ENCODE measurements at places on chromosomes 7 and 10.

- DNase-seq, result no peak
These were observed 301.0 kb downstream of the CCDC3 start for GRCh38 chr10:12700557-12700874.

- no peak for DNase-seq
These were observed 842 bp downstream of the SEMA3A start for GRCh38 chr7:84193747-84194146.

- DNase-seq, result no peak
These were observed 159.8 kb downstream of the NRF1 start for GRCh38 chr7:129771201-129771927.

DNA sequence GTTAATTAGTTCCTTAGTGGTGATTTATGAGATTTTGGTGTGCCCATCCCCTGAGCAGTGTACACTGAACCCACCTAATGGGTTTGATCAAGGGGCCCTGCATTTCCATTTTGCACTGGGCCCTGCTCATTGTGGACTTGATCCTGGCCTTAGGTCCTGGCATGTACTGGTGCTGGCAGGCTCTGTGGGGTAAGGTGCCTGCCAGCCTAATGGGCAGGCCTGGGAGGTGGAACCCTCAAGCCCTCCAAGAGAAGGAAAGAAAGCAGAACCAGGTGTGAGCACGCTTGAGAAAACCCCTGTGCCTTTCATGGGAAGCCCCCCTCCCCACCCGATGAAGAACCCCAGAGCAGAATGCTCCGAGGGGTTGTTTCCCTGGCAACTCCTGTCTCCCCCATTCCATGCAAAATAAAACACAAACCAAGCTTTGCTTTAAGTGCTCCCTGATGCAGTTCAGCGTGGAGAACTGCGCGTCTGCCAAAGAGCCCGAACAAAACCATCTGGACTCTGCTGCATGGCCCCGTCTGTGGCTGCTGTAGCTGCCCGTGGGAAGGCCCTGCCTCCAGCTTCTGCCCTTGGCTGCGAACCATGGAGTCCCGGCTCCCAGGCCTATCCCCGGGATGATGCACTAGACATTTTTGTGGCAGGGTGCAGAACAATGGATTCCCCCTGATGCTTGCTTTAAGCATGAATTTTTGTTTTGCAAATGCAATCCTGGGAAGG lies 123.3 kb downstream of the PRPF18 start:
- no peak for DNase-seq

GRCh38 chr7:86991771-86992191 lies 67.7 kb downstream of the ELAPOR2 start:
- DNase-seq, result no peak

DNA sequence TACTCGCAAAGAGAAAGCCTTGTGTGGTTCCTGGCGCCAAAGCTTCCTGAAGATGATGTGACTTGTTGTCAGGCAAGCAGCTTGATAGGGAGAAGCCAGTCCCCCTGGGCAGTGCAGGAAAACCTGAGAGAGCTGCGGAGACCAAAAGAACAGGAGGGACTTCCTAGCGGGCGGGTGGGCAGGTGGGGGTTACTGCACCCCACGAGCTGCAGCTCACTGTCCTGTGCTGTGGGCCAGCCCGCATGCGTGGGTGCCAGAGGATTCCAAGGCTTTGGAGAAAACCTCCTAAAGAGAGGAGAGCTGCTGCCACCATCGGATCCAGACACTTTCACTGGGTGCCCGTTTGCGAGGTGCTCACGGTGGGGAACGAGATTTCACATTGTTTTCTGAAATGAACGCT lies 145.1 kb downstream of the ACTR3B start:
- no peak for DNase-seq

DNA sequence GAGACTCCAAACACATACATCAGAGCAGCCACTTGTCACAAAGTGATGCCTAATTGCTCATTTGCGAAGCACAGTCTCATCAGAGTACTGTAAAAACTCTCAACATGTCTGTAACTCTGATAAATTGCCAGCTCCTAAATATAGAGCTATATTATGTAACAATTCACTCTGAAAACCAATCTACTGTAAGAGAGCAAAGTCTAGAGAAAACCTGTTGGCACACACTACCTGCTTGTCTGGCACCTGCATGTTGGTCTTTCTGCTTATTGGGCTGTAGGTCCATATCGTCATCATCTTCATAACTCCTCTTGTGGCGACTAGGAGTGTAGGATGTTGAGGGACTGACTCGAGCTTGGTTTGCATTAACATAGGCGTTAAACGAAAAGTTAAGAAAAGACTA lies 19.8 kb downstream of the MCMBP start:
- DNase-seq, result no peak

GRCh38 chr7:130008941-130009847 lies 42.0 kb downstream of the ZC3HC1 start:
- no peak for DNase-seq

DNA sequence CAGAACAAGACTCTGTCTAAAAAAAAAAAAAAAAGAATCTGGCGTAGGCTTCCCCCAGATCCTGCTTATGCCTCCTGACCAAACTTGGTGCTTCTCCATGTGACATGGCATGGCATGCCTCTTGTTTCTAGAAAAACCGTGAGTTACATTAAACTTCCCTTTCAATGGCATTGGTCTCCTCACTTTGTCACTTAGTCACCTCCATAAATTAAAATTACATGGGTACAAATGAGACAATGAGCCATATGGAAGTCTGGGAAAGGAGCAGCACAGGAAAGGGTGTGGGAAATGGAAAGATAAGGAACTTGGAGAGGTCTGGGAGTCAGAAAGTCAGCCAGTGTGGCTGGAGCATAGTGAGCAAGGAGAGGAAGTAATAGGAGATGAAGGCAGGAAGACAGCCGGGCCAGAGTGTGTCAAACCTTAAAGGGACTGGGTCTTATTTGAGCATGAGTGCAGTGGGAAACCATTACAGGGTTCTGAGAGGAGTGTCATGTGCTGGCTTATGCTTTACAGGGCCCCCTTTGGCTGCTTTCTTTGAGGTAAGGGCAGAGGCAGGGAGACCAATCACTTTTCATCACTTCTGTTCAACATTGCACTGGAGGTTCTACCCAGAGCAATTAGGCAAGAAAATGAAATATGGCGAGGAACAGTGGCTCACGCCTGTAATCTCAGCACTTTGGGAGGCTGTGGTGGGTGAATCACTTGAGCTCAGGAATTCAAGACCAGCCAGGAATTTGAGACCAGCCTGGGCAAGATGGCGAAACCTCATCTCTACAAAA lies 21.3 kb upstream of the ZMIZ2 start:
- no peak for DNase-seq

DNA sequence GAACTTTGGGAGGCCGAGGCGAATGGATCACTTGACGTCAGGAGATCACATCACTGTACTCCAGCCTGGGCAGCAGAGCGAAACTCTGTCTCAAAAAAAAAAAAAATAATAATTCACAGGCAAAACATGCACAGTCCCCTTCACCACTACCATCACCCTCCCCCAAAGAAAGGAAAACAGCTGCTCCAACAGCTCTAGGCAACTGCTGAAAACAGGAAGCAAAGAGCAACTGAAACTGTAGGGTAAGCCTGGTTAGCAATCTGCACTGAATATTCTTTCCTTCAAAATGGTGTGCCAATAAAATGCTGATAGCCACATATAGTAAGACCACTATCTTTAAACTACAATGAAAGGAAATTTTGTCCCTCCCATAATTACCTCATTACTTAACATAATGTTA lies 11.8 kb downstream of the NT5C2 start:
- no peak for DNase-seq

DNA sequence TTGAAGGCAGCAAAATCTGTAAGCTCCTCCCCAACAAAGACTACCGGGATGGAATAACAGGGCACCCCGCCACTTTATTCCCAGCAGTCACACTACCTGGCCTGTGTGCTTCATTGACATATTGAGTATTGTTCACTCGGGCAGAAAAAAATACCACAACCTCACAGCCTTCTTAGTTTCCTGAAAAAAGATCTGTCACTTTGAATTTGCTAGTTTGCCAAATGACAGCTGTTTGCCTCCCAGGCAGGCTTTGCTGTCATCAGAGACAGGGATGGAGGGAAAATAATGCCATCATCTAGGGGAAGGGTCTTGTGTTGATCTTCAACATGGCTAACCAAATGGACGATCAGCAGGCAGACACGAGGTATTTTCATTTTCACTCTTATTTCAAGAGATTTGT lies 26.9 kb downstream of the BMPER start:
- DNase-seq, result no peak

- DNase-seq, result no peak
These were observed 24.5 kb upstream of the EEPD1 start for GRCh38 chr7:36128448-36129047.

DNA sequence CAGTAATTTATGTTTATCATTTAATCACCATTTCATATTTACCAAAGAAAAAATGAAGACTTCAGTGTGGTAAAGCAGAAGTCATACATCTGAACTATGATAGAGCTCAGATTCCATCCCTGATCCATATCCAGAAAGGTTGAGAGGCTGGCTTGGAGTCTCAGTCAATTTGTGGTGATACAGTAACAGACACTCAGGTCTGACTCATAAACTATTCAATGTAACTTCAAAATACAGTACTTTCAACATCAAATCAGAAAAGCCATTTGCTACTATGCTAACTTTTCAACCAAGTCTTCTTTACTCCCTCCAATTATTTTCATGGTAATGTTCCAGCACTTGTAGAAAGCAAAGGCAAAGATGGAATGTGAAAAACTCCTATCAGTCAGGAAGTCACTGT lies 190.4 kb downstream of the HDAC9 start:
- no peak for DNase-seq

DNA sequence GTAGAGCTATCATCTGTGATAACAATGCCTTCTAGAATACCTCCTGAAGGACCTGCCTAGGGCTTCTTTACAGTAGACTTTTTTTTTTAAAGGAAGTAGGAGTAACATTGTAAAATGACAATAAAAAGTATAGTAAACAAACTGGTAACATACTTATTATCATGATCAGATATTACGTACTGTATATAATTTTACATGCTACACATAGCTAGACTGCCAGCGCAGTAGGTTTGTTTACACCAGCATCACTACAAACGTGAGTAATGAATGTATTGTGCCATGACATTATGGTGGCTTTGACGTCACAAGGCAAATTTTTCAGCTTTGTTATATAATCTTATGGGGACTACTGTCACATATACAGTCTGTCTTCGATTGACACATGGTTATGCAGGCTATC lies 15.4 kb upstream of the ZRANB1 start:
- no peak for DNase-seq

GRCh38 chr7:128443831-128444600 lies 11.7 kb upstream of the HILPDA start:
- no peak for DNase-seq

GRCh38 chr10:3045471-3046209 lies 21.7 kb upstream of the PFKP start:
- DNase-seq, result no peak

- no peak for DNase-seq
These were observed 11.9 kb upstream of the PTPN12 start for GRCh38 chr7:77525231-77525630.

DNA sequence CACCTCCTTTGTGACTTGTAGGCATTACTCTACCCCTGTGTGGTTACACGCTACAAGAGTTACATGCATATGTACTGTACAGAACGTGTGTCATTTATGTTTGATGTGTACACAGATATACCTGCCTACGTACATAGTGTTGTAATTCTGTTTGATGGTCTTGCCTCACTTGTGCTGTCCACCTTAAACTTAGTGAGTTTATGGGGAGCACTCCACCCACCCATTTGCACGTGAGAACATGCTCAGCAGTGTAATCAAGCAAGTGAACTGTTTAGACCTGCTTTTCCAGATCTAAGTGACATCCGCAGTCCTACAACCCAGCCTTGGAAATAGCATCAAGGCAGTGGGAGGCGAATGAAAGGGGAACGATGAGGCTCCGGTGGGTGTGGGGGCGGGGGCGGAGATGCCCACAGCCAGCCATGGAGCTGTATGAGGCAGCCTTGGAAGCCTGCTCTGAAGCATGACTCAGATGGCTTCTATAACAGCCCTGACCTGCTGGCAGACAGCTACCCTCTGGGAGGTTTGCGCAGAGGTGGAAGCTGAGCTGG lies 52.1 kb downstream of the SUFU start:
- DNase-seq, result no peak

- DNase-seq, result no peak
These were observed 29.0 kb downstream of the IQCE start for GRCh38 chr7:2587778-2588177.

- DNase-seq, result no peak
These were observed 156.4 kb downstream of the FZD1 start for GRCh38 chr7:91420606-91421005.

All from stimulated activated CD4-positive, alpha-beta T cell treated with anti-CD3 and anti-CD28 coated beads, Interleukin-12 subunit alpha, Interleukin-12 subunit beta, amount 100 ng/mL, for 4 hours (primary cell).